ENCODE measurements at places on chromosomes 5 and 9. TPM values are rescaled to one million over a fixed set of nuclear protein-coding genes. Genes with fewer than 3 reads are reported as not detected.

DNA sequence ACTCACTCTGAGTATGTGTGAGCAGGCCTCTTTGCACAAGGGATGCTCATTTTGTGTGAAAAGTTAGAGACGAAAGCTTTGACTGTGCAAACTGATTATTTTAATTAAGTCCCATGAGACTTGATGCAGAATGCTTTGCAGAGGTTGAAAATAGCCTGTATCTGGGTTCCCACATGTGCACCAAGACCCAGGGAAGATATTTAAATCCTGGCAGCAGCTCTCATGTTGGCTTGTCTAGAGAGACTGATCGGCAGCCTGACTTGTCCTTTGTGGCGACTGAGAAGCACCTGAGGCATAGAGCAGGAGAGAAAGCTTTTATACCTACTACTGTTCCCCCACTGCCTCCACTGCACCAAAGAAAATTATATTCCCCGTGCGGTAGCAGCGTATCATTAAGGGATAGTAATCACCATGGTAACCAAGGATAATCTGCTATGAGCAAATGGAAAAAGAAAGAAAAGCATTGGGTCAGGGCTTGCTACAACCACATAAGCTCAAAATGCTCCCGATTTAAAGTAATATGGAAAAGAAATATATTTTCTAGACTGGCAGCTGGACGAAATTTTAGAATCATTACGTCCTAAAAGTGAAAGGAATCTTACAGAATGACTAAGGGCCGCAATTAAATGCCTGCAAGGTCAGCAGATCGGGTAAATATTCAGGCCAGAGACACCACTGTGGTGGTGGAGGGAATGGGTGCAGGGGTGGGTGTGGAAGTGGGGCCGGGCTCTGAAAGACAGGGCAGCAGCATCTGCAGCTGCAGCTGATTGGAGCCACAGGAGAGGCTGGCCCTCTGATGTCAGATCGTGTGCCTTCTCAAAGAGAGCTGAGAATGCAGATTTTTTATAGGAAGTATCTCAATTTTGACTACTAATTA, 135.3 kb upstream of the EPB41L4A start:
- peaks cover 1% of the 10 kb centered on the region for H3K27me3 ChIP-seq
- no peak for DNase-seq
- no peaks in the 10 kb centered on the region for H3K36me3 ChIP-seq
- H3K27ac ChIP-seq = no peak overlapping the region
- peaks cover 3% of the 10 kb centered on the region for H3K4me1 ChIP-seq
- no peak overlapping the region for H3K4me3 ChIP-seq

DNA sequence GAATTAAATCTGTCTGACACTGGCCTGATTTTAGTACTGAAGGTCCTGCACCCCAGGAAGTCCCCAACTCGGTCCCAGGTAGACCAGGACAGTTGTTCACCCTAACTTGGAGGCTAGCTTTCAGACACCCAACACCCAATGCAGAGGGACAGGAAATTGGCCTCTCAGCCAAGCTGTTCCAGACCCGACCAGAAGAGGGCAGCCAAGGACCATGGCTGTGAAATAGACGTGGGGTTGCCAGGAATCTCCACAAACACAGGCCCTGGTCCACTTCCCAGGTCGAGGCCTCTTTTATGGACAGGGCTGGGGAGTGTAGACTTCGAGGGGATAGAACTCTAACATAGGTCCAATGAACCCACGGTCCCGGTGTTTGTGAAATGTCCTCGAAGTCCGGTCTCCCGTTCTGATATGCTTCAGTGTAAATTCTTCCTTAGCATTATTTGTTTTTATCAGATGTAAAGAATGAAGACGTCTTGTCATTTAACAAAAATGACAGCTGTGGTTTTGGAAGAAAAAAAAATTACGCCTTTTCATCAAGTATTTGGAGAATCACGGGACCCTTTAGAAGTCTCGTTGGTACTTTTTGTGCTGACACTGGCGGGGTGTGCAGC, 260.3 kb upstream of the ADAMTS16 start:
- no peaks in the 10 kb centered on the region for H3K27me3 ChIP-seq
- no peak overlapping the region for H3K4me3 ChIP-seq
- no peaks in the 10 kb centered on the region for H3K36me3 ChIP-seq
- H3K4me1 ChIP-seq = no peaks in the 10 kb centered on the region
- H3K27ac ChIP-seq = no peak overlapping the region

The NEURL1B gene
- 6.1 TPM for total RNA-seq

The SCGB3A2 gene
- not detected for total RNA-seq
